ENCODE measurements at places on chromosomes 1 and 21.

- no peak for DNase-seq
Measured at GRCh38 chr1:210830034-210831028, 303.6 kb downstream of the KCNH1 start.

GRCh38 chr1:167676916-167677848 is 44.6 kb upstream of the MPZL1 start:
- DNase-seq = no peak

GRCh38 chr1:33878392-33878791 is 14.5 kb downstream of the HMGB4 start:
- no peak for DNase-seq

GRCh38 chr21:34593954-34594531 is 20.9 kb downstream of the RCAN1 start:
- DNase-seq = no peak

GRCh38 chr1:38178216-38178615 is 131.6 kb upstream of the POU3F1 start:
- DNase-seq = no peak
